ENCODE measurements at places on chromosomes 3 and 15.

GRCh38 chr3:13513051-13513912 is 33.2 kb downstream of the HDAC11 start:
- no peak for DNase-seq

- no peak for DNase-seq
Measured at GRCh38 chr3:178671377-178671776, 135.1 kb downstream of the KCNMB2 start.

GRCh38 chr15:35850284-35850683 is 304.3 kb upstream of the DPH6 start:
- no peak for DNase-seq

DNA sequence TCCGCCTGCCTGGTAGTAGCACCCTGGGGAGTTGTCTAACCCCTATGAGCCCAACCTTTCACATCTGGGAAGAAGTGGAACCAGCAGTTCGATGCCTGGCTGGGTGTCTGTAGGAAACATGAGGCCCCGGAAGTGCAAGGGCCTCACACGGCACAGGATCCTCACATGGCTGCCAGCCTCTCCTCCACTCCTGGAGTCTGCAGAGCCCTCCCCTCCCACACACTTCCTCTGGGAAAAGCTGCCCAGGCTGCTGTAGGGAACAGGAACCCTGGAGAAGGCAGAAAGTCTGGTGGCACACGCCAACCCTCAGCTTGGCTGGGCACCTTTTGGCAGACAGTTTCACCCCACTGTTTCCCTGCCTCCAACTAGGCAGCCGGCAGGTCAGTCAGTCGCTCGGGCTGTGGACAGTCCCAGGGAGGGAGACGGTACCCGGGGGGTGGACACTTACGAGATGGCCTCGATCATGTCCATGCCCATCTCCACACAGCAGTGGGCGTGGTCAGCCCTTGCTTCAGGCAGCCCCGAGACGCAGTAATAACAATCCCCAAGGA is 118.4 kb downstream of the ADCY5 start:
- no peak for DNase-seq

DNA sequence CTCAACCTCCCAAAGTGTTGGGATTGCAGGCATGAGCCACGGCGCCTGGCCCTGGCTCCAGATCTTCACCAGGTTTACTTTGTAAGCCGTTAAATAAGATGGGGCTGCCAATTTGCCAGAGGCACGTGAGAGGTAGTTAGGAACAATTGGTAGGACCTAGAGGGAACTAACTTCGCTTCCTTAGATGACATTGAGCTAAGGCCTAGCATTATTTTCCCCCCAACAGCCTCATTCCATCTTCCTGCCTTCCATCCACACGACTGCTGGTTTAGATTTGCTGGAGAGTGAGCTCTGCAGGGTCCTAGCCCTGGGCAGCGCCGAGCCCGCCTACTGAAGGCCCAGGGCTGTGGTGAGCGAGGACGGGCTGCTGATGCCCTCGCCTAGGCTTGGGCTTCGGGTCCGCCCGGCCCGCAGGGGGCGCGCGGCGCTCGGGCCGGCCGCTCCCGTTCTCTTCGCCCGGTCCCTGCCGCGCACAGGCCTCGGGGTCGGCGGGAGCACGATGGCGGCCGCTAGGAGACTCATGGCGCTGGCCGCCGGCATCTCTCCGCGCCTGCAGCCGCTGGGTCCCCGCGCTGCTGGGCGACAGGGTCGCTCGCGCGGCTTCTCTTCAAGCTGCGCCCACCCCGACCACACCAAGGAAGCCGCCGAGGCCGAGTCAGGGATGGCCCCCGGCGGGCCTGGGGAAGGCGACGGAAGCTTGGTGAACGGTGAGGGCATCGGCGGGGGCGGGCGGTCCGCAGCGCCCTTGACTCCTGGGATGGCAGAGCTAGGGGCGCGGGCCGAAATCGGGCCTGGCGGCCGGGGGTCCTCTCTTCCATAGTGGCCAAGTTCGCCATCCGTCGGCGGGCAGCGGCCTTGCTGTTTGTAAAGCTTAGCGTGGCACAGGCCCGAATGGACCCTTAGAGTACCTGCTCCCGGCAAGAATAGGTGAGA is 21.9 kb downstream of the DHX30 start:
- no peak for DNase-seq

Data from epithelial cell of prostate (primary cell).